Suppressor macrophage (primary cell): ENCODE measurements at places on chromosomes 1 and 21.

DNA sequence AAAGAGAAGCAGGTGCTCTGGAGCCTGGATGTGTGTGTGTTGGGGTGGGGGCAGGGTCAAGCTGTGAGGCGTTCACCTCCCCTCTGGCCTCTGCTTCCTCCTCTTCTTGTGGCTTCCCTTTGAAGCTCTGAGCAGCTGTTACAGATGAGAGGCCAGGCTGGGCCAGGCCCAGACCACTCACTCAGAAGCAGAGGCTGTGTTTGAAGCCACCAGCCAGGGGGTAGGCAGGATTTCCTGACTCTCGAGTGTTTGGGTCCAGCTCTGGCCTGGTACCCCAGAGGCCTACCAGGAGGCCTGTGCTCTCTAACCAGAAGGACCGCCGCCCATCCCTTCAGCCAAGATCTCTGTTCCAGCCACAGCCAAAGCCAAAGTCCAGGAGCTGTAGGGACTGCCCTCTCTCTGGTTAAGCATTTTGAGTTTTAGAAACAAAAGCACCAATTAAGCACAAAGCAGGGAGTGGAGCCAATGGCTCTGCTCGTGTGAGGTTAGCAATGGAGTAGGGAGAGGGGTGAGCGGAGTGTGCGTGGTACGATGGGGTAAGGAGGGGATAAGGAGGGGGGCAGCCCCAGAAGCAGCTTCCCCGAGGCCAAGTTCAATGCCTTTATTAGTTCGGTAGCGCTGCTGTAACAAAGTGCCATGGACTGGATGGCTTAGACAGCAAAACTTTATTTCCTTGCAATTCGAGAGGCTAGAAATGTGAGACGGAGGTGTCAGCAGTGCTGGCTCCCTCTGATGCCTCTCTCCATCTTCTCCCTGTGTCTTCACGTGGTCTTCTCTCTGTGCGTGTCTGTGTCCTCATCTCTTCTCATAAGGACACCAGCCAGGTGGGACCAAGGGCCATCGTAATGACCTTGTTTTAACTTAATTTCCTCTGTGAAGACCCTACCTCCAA is 20.5 kb downstream of the RCSD1 start:
- DNase-seq = peak; percentile 53

DNA sequence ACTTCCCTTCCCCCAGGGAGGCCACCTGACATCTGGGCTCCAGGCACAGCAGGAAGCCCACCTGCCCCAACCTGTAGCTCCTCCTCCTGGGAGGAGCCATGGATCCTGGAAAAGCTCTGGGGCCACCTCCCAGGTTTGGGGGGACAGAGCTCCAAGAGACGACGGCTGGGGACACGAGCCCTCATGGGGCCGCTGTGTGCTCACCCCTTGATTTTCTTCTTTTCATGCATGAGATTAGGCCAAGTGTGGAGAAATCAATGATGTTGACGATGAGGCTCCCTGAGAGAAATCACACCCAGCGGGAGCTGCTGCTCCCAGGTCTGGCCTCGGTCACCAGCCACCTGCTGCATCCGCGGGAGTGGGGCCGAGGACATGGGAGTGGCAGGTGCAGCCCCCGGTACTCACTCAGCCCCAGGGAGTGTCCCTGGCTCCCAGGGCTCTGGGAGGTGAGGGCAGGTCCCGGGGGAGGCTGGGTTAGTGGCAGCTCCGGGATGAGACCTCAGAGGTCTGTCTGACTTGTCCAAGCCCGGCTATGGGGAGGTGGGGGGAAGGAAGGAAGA is 8.7 kb downstream of the TNFRSF14 start:
- DNase-seq = no peak

DNA sequence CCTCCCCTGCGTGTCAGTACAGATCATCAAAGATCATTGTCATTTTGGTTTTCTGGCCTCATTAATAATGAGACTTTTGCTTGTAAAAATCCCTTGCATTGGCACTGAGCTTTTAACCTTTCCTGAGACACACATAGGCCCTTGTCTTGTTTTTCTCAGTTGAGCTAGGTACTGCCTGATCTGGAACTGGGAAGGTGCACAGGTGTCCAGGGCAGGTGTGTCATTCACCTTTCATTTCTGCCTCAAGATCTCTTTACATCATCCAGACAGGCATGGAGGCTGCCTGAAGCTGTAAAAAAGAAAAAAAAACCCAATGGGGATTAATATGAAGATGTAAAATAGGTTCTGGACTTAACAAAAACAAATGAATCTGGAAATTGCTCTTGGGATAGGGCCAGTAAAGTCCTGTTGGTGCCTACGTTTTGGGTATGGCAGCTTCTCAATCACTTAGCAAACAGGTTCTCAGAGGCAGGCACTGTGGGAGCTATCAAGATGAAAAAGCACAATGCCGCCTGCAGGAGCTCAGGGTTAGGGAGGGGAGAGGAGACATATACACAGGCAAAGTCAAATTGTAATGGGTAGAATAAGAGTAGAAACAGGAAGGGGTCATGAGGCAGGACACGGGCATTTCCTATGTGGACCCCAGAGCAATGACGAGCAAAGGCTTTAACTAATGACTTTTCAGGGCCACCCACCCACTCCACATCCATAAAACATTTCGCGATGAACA is 1.0 kb upstream of the KCNC4 start:
- DNase-seq = no peak

GRCh38 chr1:21663248-21663950 is 5.8 kb downstream of the RAP1GAP start:
- DNase-seq = no peak

DNA sequence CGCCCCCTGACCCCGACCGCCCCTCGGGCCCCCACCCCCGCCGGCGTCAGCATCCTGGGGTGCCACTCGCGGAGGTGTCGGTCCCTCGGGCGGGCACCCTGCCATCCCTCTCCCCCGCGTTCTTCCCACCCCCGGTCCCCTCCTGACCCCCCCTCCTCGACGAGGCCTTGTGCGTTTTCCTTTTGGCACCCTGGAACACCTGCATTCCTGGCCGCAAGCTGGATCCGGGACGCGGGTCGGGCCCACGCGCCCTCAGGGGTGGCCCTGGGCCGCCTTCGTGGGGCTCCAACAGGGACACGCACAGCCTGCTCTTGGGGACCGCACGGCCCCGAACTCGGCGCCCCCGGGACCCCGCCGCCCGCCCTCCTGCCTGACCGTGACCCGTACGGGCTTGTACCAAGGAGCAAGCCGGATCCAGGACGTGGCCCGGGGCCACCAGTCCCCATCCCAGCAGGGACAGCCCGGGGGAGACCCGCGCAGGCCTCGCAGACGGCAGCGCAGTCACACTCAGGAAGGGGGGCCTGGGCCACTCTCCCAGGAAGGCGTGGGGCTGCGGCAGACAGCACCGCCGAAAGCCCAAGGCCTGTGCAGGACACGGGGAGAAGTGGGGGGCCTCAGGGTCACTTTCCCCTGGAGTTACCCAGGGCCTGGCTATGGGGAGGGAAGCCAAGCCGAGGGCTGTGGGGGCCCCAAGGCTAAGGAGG is 579 bp upstream of the SLC19A1 start:
- no peak for DNase-seq

DNA sequence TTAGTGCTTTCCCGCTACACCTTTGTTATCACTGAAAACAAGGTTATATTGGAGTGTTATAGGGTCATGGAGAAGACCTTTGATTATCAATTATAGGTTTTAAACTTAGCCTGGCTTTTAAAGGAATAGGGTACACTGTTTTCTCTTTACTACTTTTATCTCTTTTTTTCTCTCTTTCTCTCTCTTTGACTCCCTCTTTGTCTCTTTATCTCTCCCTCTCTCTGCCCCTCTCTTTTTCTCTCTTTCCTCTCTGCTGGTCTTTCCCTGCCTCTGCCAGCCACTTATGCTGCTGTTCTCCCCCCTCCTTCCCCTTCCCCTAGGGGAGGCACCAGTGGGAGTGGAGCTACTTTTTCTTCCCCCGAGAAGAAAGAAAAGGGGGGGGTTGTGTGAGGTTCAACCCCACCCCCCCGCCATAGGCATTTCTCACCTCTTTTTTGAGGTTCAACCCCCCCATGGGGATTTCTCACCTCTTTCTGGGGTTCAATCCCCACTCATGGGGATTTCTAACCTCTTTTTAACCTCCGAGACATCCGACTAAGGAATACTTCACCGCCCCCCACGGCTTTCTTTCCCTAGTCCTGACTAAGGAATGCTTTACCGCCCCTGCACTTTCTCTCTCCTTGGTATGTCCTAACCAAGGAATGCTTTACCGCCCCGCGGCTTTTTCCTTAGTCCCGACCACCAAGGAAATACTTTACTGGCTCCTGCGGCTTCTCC is 17.2 kb upstream of the ZBTB8B start:
- DNase-seq = no peak

- DNase-seq = no peak
Observed at GRCh38 chr1:60655679-60656355, 426.5 kb upstream of the NFIA start.

DNA sequence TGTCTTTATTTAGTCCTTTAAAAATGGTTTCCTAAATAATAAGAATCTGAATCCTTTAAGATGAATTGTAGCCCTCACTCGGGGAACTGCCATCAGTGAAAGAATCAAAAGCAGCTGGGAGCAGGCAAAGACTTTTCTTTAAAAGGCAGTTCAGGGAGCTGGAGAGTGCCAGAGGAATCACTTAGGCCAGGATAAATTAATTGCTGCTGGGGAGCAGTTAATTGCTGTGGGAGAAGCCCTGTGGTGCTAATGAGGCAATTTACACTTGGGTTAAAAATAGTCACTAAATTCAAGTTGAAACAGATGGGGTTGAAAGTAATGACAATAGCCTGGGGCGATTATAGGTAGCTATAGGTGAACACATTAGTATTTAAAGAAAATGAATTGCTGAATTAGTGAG is 38.7 kb upstream of the COL24A1 start:
- DNase-seq = no peak

DNA sequence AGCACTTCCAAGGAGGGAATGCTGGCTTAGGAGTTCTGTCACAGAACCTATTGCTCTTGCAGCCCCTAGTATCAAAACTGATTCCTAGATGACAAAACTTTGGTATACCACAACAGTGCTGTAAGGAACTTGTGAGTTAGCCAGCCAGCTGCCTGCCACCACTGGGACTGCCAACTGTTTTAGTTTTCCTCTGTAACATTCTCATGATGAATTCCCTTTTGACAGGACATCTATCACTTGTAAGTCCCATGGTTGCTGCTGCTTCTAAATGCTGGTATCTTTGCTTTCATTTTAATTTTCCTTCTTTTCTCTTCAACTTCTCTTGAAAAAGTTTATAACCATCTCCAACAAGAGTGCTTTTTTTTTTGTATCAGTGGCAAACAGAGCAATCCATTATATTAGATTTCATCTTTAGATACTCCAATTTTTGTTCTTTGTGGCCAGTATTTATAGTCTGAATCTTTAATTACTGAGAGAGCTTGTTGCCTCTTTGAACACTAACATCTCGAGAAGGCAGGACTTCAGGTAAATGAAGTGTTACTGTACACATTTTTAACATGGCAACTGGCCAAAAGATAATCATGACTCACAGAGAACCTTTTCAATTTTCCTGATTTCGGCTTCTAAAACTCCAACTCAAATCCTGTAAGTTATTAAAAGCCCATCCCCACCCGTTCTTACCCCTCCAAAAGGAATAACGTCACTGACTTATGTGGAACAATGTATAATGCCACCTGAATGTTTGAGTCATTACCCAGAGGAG is 19.8 kb downstream of the DBT start:
- DNase-seq = no peak
